ENCODE measurements at places on chromosomes 6 and 20.

- no peak for DNase-seq
- no peaks in the 10 kb centered on the region for H3K4me1 ChIP-seq
- no peak overlapping the region for H3K27ac ChIP-seq
- no peaks in the 10 kb centered on the region for H3K36me3 ChIP-seq
Measured at GRCh38 chr6:16562498-16562897, 198.8 kb downstream of the ATXN1 start.

DNA sequence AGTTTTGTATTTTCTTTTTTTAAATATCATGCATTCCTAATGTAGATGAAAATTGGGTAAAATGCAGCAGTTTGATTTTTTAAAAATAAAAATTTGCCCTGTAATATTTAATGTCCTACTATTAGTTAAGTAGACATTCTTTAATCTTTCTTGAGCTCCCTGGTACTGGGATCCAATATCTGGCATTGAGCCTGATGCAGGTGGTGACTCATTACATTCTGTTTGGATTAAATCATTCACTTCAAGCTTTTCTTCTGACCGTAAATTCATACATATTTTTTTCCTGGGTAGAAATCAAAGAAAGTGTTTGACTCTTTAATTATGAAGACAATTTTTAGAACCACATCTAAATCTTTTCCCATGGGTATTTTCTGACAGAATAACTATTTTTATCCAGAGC, 768.8 kb upstream of the SLC35B3 start:
- no peak for DNase-seq
- H3K4me1 ChIP-seq: no peaks in the 10 kb centered on the region
- H3K27me3 ChIP-seq: no peaks in the 10 kb centered on the region
- no peak overlapping the region for H3K4me3 ChIP-seq

DNA sequence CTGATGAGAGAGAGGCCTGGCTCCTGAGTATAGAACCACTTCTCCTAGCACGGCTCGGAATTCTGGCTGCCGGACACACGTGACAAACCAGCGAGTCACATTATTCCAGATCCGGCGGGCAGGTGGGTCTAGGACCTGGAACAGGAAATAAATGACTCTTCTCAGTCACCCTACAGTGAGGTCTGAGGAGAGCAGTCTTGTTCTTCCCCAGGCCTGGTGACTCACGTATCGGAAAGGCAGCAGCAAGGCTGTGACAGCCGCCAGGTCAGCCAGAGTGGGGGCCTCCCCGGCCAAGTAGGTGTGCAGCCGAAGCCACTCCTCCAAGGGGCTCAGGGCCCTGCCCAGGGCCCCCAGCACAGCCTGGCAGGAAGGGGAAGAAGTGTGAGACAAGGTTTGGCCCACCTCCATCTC, 2.8 kb downstream of the VARS1 start:
- H3K4me3 ChIP-seq: no peak overlapping the region
- no peak for DNase-seq
- H3K27ac ChIP-seq: no peak overlapping the region

GRCh38 chr6:27049863-27050781, 197.4 kb upstream of the PRSS16 start:
- H3K4me3 ChIP-seq: no peak overlapping the region
- no peaks in the 10 kb centered on the region for H3K36me3 ChIP-seq
- no peak for DNase-seq
- H3K27ac ChIP-seq: no peak overlapping the region
- peaks cover 5% of the 10 kb centered on the region for H3K27me3 ChIP-seq

GRCh38 chr6:80440496-80441115, 334.1 kb downstream of the BCKDHB start:
- H3K4me1 ChIP-seq: no peaks in the 10 kb centered on the region
- no peaks in the 10 kb centered on the region for H3K36me3 ChIP-seq
- no peaks in the 10 kb centered on the region for H3K27me3 ChIP-seq

DNA sequence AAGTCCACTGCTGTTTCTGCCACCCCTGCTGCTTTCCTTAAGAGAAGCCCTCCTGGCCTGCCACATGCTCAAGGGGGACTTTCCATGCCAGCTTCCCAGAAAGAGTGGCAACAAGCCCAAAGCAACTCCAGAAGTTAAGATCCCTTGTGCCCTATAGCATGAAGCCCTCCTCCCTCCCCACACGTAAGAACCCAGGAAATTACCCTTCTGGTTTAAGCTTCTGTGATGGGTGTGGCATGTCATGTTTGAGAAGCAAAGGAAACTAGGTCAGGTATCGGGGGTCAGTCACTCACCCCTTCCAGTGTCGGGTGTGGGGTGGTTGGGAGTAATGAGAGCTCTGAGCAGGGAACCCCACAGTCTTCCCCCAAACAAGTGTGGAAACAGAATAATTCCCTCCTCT, 196.1 kb downstream of the LRFN2 start:
- H3K36me3 ChIP-seq: peaks cover 6% of the 10 kb centered on the region
- H3K4me1 ChIP-seq: peaks cover 61% of the 10 kb centered on the region
- no peak for DNase-seq

GRCh38 chr20:56249244-56249955, 868 bp downstream of the MC3R start:
- H3K36me3 ChIP-seq: no peaks in the 10 kb centered on the region
- no peak overlapping the region for H3K4me3 ChIP-seq
- peak; percentile 30 for DNase-seq
- no peaks in the 10 kb centered on the region for H3K4me1 ChIP-seq

GRCh38 chr6:169990095-169991030, 238.9 kb downstream of the ERMARD start:
- peak overlapping the region; percentile 65 for H3K4me3 ChIP-seq
- peak; percentile 67 for DNase-seq
- H3K27me3 ChIP-seq: no peaks in the 10 kb centered on the region

GRCh38 chr6:159540152-159540551, 152.9 kb downstream of the SOD2 start:
- no peak for DNase-seq
- no peak overlapping the region for H3K27ac ChIP-seq
- H3K27me3 ChIP-seq: peaks cover 4% of the 10 kb centered on the region
- no peaks in the 10 kb centered on the region for H3K4me1 ChIP-seq
- H3K4me3 ChIP-seq: no peak overlapping the region
- no peaks in the 10 kb centered on the region for H3K36me3 ChIP-seq

- H3K4me3 ChIP-seq: no peak overlapping the region
- H3K4me1 ChIP-seq: peaks cover 9% of the 10 kb centered on the region
- peaks cover 31% of the 10 kb centered on the region for H3K27me3 ChIP-seq
- no peak overlapping the region for H3K27ac ChIP-seq
Measured at GRCh38 chr6:125157280-125157679, 3.7 kb downstream of the TPD52L1 start.

GRCh38 chr20:50513169-50514034, 3.2 kb downstream of the PTPN1 start:
- H3K27ac ChIP-seq: peak overlapping the region; percentile 93
- no peaks in the 10 kb centered on the region for H3K27me3 ChIP-seq
- DNase-seq: no peak
- peaks cover 44% of the 10 kb centered on the region for H3K36me3 ChIP-seq
- peak overlapping the region; percentile 96 for H3K4me3 ChIP-seq

- no peak overlapping the region for H3K4me3 ChIP-seq
- H3K27ac ChIP-seq: no peak overlapping the region
- peaks cover 18% of the 10 kb centered on the region for H3K27me3 ChIP-seq
- no peaks in the 10 kb centered on the region for H3K36me3 ChIP-seq
- no peaks in the 10 kb centered on the region for H3K4me1 ChIP-seq
Measured at GRCh38 chr20:46820682-46821081, 74.0 kb upstream of the EYA2 start.

DNA sequence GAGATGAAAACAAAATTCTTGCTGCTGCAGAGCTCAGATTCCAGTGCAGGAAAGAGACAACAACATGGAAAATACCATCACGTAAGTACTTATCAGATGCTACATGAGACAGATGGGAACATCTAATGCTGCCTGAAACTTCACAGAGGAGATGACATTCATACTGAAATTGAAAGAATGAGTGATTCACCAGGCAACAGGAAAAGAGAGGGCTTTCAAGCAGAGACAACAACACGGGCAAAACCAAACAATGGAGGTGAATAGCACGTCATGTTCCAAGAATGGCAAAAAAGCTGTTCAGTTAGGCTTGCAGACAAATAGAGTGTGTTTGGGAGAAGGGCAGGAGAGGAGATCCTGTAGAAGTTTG, 39.3 kb downstream of the GTF2H5 start:
- H3K27ac ChIP-seq: peak overlapping the region; percentile 91
- peaks cover 49% of the 10 kb centered on the region for H3K4me1 ChIP-seq
- peaks cover 4% of the 10 kb centered on the region for H3K36me3 ChIP-seq
- peak; percentile 73 for DNase-seq
- no peaks in the 10 kb centered on the region for H3K27me3 ChIP-seq

All from activated CD4-positive, alpha-beta T cell treated with anti-CD3 and anti-CD28 coated beads, Interleukin-2, amount 10 ng/mL, durations not matched to agents 7 days and 5 days (primary cell).